NCI-H2227 treated with DMSO at 0.1 percent for 48 hours (cell line): ENCODE measurements at places on chromosomes 1 and 21.

DNA sequence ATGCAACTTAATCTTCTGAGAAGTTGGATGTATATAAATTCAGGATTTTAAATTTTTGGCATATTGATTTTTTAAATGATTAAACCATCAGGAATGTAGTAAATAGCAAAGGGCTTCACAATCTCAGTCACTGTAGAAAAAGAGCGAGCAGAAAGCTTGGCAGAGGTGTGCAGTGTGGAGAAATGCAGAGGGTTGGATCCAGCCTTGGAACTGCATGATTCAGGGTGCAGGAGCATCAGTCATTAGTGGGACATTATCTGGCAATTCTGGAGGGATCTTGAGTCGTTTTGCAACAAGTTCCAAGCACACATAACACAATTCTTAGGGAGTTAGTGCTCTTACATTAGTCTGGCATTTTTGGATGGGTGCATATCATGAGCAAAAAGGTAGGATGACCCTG, 267.9 kb downstream of the PLA2G4A start:
- DNase-seq: no peak

DNA sequence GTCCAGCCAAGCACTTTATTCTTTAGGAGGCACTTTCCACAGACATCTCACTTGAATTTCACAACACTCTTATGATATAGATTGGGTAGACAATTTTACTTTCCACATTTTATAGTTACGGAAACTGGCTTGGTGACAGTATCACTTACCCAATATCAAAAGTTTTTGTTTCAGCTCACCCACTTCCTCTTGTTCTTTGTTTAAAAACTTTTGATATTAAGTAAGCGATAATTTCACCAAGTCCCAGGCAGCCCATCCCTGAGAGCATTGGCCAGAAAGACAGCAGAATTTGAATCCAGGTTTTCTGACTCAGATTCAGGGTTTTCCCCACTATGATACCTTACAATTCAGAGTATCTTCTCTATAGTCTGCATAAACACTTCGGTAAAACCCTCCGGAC, 60.0 kb downstream of the LRIG2 start:
- DNase-seq: no peak

DNA sequence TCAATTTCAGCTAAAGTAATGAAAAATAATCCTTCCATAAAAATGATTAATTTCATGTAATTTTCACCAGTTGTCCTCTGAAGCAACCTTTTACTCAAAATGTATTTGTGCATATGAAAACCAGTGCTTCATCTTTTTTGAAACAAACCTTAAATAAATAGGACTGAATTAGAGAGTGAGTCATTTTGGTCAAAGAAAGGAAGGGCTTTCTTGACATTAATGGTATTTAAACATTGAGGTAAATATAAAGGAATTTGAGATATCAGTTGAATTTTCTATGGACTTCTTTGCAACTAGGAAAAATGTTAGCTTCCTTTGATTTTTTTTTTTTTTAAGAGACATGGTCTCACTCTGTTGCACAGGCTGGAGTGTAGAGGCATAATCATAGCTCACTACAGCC, 38.7 kb downstream of the SNX7 start:
- no peak for DNase-seq

DNA sequence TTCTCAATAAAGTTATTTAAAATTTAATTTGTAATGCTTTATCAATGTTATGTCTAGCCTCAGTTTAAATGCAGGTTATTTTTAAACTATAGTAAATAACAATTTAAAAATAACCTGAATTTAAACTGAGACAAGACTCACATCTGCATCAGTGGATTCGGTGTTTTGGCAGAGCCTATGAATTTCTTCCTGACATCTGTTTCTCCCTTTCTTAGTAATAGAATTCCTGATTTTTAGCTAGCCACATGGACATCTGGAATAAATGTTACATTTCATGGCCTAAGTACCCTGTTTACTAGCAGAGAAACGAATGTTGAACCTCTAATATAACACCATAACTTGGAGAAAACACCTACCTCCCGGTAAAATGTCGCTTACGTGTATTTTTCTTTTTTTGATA, 1141.6 kb upstream of the ADGRL2 start:
- DNase-seq: no peak

DNA sequence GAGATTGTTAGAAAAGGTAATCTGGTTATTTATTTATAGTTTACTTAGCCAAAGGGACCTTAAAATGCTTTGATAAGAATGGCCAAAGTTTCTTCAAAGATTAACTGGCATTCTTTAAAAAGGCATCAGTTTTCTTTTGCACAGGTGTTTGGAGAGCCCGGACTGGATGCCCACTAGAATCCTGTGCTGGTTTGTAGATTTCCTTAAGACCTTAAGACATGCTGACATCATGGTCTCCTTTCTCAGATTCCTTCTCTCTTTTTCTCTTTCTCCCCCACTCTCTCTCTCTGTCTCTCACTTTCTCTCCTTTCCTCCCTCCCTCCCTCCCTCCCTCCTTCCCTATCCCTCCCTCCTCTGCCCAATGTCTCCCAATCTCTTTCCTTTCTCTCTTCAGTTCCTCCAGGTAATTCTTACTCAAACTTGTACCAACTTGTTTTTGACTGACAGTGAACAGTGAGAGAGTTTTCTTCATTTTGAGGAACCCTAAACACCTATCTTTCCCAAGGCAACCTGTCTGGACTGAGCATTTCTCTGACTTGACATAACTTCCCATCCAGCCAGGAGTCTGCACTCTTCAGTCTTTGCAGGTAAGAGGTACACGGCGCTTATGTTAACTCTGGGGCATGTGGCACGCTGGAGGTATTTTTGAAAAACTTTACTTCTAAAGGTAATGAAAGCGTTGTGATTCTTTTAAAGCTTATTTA, at the start of gene KCNJ15:
Gene KCNJ15 (plus strand): TSS at position 393 of the 704 bp plus-strand sequence. CDS start 42,271 bp downstream, outside the sequence.
- no peak for DNase-seq

DNA sequence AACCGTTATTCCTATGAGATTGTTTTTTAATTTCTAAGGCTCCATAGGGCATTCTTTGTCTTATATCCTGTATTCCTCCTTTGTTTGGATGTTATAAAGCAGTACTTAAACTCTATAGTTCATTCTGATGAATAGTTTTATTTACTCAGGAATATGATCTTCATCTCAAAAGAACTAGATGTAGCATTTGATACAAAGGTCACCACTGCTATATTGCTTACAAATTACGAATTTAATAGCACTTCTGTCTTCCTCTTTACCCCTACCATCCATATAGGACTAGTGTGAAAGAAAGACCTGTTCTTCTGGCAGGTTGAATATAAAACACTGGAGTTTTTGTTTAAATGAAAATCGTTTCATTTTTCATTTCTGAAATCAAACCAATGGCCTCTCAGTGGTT, 468.1 kb upstream of the CXADR start:
- DNase-seq: no peak

GRCh38 chr1:185974367-185975170, 240.4 kb downstream of the HMCN1 start:
- no peak for DNase-seq

DNA sequence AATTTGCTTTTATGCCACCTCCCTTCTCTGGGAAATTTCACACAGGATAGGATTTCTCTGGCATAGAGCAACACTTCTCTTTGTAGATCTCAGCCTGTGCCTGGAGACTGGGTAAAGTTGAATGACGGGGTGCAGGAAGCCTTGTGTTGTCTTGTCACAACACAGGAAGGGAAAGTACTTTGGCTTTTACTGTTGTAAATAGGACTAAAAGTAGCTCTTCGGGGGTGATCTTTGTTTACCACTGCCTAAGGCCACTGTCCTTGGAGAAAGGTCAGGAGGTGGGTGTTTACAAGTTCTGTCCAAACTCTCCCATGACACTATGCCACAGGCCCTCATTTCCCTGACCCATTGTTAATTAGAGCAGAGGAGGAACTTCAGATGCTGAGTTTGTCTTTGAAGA, 139.7 kb downstream of the FGGY start:
- DNase-seq: no peak

DNA sequence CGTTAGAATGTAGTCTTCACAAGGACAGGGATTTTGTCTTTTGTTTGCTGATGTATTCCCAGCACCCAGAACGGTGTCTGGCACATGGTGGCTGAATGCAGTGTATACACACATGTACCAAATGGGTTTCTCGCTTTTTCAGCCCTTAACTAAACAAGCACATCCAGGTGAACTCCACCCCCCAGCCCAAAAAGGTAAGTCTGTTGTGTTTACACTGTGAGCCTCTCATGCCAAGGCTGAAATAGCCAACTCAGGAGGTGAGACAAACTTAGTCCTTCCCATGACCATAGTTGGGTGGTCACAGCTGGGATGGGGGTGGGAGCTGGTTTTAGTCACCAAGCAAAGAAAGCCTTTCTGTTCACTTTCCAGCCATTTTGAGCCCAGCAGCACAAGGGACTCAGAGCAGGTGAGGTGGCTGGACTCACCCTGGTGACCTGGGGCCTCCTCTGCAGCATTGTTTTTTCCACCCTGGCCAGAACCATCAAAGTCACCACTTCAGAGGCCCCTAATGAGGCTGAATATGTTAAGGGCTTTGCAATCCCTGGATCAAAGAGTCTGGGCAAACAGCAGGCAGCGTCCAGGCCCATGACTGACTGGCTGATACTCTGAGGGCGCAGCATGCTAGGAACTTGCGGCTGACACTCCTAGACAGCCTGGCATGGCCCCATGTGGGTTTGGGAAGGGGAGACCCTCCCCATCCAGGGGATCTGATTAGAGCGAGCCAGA, 8.7 kb downstream of the TENT5B start:
- no peak for DNase-seq

- no peak for DNase-seq
Observed at GRCh38 chr21:29074783-29075182, 1.3 kb upstream of the CCT8 start.

DNA sequence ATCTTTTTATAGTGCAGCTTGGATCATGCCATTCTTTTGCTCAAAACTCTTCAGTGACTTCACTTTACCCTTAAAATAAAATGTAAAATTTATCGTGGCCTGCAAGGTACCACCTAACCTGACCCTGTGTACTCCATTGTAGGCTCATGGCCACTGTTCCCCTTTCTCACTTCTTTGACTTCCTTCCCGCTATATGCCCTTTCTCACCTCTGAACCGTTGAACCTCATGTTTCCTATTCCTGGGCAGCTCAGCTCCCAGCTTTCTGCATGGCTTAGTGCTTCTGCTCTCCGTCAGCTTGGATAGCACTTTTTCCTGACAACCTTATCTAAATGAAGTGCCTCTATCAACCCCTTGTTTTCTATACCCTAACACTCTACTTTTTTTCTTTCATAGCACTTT, 61.1 kb upstream of the GPR25 start:
- DNase-seq: no peak

- DNase-seq: no peak
Observed at GRCh38 chr21:26708223-26708800, 135.2 kb upstream of the CYYR1 start.

GRCh38 chr1:202616355-202616915, 93.8 kb downstream of the SYT2 start:
- no peak for DNase-seq

DNA sequence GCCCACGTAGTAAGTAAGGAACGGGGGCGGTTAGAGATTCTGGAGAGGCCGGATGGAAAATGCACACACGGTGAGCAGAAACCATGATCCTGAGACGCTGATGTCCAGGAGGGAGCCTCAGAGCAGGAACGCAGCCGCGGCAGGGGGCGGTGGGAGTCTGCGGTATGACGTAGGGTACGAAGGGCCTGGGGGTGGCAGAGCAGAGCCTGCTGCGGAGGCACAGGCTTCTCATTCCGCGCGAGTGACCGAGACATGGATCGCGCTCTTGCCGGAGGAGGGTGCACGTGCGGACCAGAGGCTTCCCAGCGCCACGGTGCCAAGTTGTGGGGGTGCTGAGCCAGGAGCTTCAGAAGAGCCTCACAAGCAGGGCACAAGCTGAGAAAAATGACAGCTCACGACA, 176.2 kb downstream of the KIF26B start:
- DNase-seq: no peak

- DNase-seq: no peak
Observed at GRCh38 chr1:33170351-33171274, 11.2 kb downstream of the TRIM62 start.

- no peak for DNase-seq
Observed at GRCh38 chr21:35294231-35294898, 245.3 kb upstream of the RUNX1 start.

GRCh38 chr21:15692711-15693110, 37.1 kb upstream of the USP25 start:
- no peak for DNase-seq

- no peak for DNase-seq
Observed at GRCh38 chr1:18869847-18870594, 10.6 kb upstream of the TAS1R2 start.

- peak; percentile 49 for DNase-seq
Observed at GRCh38 chr1:155062702-155063411, 683 bp upstream of the EFNA4 start.

- DNase-seq: no peak
Observed at GRCh38 chr1:205600085-205600484, 31.7 kb downstream of the ELK4 start.

DNA sequence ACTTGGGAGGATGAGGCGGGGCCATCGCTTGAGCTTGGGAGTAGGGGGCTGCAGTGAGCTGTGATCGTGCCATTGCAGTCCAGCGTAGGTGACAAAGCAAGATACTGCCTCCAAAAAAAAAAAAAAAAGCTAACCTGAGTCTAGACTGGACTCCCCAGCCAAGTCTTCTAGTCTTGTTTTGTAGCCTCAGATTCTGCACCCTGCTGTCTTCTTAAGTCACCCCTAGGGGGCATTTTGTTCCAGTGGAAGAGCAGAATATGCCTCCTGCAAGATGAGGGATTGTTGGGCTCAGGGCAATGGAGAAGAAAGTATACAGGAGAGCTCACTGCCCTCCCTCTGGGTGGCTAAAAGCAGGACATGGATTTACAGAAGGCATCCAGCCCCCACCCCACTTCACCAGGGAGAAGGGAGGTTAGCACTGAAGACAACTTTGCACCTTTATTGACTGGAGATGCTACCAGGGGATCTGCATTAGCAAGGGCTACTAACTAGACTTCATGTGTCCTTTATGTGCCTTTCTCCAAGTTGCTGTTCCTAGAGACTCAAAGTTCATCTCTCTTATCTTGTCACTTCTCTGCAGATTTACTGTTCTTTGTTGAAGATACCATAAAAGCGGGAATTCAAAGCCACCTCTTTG, 15.3 kb upstream of the RNF187 start:
- no peak for DNase-seq

GRCh38 chr1:54808443-54809207, 7.5 kb upstream of the TTC22 start:
- no peak for DNase-seq

DNA sequence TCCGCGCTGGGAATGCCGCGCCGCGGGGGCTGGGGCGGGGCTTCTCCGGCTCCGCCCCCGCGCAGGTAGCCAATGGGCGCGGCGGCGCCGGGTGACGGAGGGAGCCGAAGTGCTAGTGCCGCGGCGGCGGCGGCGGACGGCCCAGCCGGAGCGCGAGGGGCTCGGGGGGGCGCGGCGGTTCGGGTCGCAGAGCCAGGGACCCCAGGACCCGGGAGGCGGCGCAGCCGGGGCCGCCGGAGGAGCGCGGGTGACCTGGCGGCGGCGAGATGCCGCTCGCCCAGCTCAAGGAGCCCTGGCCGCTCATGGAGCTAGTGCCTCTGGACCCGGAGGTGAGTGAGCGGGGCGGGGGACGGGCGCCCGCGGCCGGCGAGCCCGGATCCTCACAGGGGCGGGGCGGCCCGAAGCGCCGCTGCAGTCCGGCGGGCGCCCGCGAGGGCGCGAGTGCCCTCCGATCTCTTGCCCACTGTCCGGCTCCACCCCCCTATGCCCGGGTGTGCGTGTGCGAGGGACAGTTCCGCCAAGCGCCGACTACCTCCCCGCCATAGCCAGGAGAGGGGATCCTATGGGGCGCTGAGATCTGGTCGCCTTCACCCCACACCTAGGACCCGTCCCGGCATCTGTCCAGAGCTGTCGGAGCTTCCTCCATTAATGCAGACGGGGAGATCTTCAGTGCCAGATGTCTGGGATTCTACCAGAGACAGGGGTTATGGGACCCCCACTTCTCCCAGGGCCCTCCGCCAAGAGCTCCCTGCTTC, at the start of gene RPS6KA1:
Gene RPS6KA1 (plus strand): TSS at position 107 of the 755 bp plus-strand sequence. CDS start 160 bp downstream, at position 267.
- DNase-seq: peak; percentile 82

- no peak for DNase-seq
Observed at GRCh38 chr1:213414911-213415310, 363.9 kb downstream of the RPS6KC1 start.
